ENCODE measurements at places on chromosomes 4 and X. TPM values are rescaled to one million over a fixed set of nuclear protein-coding genes. Genes with fewer than 3 reads are reported as not detected.

DNA sequence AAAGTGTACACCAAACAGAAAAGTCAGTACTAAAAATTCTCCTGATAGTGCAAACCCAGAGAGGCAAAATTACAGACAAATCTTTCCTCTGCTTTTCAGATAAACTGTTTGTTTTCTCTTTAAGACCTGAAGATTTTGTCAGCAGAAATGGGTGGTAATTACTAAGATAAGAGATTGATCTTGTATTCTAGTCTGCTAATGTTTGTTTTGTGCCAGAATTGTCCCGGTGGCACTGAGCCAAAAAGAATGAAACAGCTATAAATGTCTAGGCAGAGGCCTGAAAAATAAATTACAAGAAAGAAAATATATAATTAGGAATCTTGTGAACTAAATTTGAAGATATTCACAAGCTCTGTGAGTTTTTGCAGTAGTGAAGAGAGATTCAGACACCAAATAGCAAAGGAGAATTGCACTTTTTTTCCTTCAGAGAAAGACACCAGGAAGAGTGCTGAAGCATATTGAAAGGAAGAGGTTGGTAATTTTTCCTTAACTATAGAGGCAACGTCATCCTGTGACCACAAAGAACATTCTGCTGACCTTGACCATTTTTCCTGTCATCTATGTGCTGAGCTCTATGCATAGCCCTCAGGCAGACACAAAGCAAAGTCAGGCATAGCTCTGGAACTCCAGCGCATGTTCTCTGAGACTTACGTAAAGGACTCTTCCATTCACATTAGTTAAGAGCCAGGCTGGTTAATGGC, 314.5 kb upstream of the RASGEF1B start:
- H3K4me1 ChIP-seq = peaks cover 7% of the 10 kb centered on the region
- no peaks in the 10 kb centered on the region for H3K36me3 ChIP-seq
- H3K27me3 ChIP-seq = no peaks in the 10 kb centered on the region
- H3K4me3 ChIP-seq = no peak overlapping the region
- no peak for DNase-seq

DNA sequence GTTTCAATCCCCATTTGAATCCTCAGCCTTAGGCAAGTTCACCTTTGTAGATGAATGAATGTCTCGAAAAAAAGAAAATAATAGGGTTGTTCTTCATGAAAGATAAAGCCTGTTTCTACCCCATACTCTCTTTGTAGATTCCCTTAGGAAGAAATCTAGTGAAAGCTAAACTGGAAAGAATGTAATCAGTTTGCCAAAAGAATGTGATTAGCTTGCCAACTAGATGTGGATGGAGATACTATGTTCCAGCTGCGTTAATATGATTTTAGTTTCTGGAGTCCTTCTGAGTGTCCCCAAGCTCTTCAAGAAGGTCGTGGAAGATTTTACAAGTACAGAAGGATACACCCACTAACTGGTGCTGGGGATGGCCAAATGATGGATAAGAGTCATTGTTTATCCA, 162.3 kb upstream of the EDNRA start:
- no peaks in the 10 kb centered on the region for H3K27me3 ChIP-seq
- no peak overlapping the region for H3K4me3 ChIP-seq
- H3K4me1 ChIP-seq = no peaks in the 10 kb centered on the region
- no peak overlapping the region for H3K27ac ChIP-seq
- no peak for DNase-seq
- H3K36me3 ChIP-seq = no peaks in the 10 kb centered on the region

DNA sequence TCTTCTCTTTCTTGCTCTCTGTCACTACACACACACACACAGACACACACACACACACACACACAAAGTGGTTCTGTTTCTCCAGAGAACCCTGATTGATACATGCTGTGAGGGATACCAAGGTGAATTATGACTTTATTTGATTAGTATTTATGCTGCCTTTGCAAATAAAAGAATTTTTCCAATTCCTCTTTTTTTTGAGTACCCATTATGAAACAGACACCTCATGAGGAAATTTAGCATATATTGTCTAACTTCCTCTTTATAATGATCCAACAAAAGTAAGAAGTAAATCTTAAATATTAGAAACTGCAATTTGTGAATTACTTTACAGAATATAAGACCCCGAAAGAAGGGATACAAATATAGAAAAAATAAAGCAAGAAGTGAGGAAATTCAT, 14.3 kb upstream of the RAB28 start:
- DNase-seq = no peak
- no peaks in the 10 kb centered on the region for H3K4me1 ChIP-seq
- no peaks in the 10 kb centered on the region for H3K36me3 ChIP-seq
- H3K27me3 ChIP-seq = no peaks in the 10 kb centered on the region
- no peak overlapping the region for H3K4me3 ChIP-seq

RNF175 gene
- 1.1 TPM for total RNA-seq

GRCh38 chr4:41458689-41459088, 79.3 kb upstream of the LIMCH1 start:
- no peak for DNase-seq
- H3K4me1 ChIP-seq = peaks cover 54% of the 10 kb centered on the region

- peaks cover 23% of the 10 kb centered on the region for H3K4me1 ChIP-seq
These were observed 429 bp downstream of the NOCT start for GRCh38 chr4:139015948-139016471.

GPR82 gene
- total RNA-seq = not detected

PAGE5 gene
- not detected for total RNA-seq

DNA sequence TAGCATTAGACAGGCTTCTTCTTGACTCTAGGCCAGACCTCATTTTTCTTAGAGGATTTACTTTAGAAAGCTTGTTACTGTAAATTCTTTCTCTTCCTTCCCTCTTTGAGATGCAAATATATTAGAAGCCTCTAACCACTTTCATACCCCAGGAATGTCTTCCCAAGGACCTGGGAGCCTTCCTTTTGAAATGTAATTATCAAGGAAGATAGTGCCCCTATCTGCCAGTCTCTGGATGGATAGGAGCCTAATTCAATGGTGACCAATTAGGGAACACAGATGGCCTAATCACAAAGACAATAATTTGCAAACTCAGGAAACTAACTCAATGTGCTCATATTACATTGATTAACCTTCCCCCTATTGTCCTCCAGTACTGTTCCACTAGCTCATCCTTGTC, 145.6 kb upstream of the DCAF8L1 start:
- H3K36me3 ChIP-seq = no peaks in the 10 kb centered on the region
- no peaks in the 10 kb centered on the region for H3K27me3 ChIP-seq
- H3K27ac ChIP-seq = no peak overlapping the region
- no peak for DNase-seq
- H3K4me1 ChIP-seq = no peaks in the 10 kb centered on the region

DNA sequence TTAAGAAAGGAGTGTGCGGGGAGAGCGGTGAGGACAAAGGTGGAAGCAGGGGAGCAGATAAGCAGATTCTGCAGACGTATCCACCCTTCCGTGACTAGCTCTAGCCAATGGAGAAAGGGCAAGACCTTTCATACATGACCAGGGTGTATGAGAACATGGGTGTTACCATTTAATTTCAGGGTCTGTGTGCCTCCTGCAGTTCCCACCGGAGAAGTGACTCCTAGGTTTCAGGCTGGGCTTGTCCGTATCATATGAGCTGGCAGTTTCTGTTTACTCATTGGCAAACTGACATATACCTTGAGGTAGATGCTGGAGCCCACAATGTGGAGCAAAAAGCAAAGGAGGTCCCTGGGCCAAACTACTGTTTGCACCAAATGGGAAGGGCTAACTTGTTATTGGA, 6.8 kb downstream of the RBM47 start:
- no peaks in the 10 kb centered on the region for H3K4me1 ChIP-seq
- H3K4me3 ChIP-seq = no peak overlapping the region
- H3K36me3 ChIP-seq = no peaks in the 10 kb centered on the region
- DNase-seq = no peak
- peaks cover 2% of the 10 kb centered on the region for H3K27me3 ChIP-seq

DNA sequence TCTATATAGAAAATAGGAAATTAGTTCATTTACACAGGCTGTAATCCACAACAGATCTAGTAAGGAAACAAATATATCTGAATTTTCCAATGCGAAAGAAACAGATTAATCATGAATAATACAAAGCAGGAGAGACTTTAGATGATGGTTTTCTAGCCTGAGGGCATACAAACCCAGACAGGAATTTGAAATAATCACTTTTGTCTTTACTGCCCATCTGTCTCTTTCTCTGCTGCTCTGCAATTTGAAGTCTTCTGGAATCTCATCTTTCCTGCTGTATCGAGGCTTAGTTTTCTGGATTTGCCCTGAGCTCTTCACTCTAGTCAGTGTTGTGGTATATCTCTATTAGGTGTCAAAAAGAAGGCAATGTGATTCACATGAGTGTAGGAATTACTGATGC, 711.8 kb upstream of the FAM241A start:
- H3K27ac ChIP-seq = no peak overlapping the region
- no peaks in the 10 kb centered on the region for H3K27me3 ChIP-seq
- H3K4me3 ChIP-seq = no peak overlapping the region
- H3K36me3 ChIP-seq = no peaks in the 10 kb centered on the region
- H3K4me1 ChIP-seq = no peaks in the 10 kb centered on the region

- H3K4me3 ChIP-seq = no peak overlapping the region
- no peaks in the 10 kb centered on the region for H3K36me3 ChIP-seq
- no peak for DNase-seq
These were observed 965.3 kb downstream of the CCSER1 start for GRCh38 chr4:91092398-91092980.

AADAT gene
- total RNA-seq = 1.6 TPM

- no peak overlapping the region for H3K27ac ChIP-seq
- no peak overlapping the region for H3K4me3 ChIP-seq
- DNase-seq = no peak
- H3K27me3 ChIP-seq = no peaks in the 10 kb centered on the region
- no peaks in the 10 kb centered on the region for H3K36me3 ChIP-seq
These were observed 104.4 kb upstream of the RAB40AL start for GRCh38 chrX:102832661-102833060.

MAGEA4 gene
- not detected for total RNA-seq

- H3K4me3 ChIP-seq = no peak overlapping the region
- no peaks in the 10 kb centered on the region for H3K36me3 ChIP-seq
- H3K27me3 ChIP-seq = no peaks in the 10 kb centered on the region
- DNase-seq = no peak
- no peaks in the 10 kb centered on the region for H3K4me1 ChIP-seq
These were observed 18.5 kb upstream of the TET2 start for GRCh38 chr4:105128208-105128607.

GRCh38 chr4:86569103-86569870, 24.8 kb upstream of the PTPN13 start:
- H3K4me3 ChIP-seq = no peak overlapping the region
- no peaks in the 10 kb centered on the region for H3K4me1 ChIP-seq
- no peaks in the 10 kb centered on the region for H3K36me3 ChIP-seq
- H3K27ac ChIP-seq = no peak overlapping the region
- H3K27me3 ChIP-seq = no peaks in the 10 kb centered on the region

DNA sequence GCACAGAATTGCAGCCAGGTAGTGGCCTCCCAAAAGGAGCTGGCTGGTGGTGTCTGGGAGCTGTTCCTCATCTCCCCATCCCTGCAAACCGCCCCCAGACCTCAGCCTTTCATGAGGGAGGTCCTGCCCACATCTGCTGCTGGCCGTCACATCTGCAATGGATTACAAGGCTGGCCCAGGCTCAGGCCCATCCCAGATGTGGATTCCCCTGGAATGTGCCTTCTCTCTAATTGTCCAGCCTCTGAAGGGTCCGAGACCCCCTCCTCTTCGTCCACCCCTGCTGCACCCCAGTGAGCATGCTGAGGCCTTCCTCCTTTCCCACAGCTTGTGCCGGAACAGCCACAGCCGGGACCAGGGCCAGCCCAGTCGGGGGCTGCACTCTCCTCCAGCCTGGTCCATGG, 115.0 kb upstream of the NALF2 start:
- no peak overlapping the region for H3K27ac ChIP-seq
- no peak overlapping the region for H3K4me3 ChIP-seq
- no peak for DNase-seq
- no peaks in the 10 kb centered on the region for H3K4me1 ChIP-seq
- no peaks in the 10 kb centered on the region for H3K36me3 ChIP-seq

- no peaks in the 10 kb centered on the region for H3K4me1 ChIP-seq
- no peak for DNase-seq
- no peaks in the 10 kb centered on the region for H3K36me3 ChIP-seq
These were observed 27.8 kb upstream of the CD99L2 start for GRCh38 chrX:150926304-150926703.

DNA sequence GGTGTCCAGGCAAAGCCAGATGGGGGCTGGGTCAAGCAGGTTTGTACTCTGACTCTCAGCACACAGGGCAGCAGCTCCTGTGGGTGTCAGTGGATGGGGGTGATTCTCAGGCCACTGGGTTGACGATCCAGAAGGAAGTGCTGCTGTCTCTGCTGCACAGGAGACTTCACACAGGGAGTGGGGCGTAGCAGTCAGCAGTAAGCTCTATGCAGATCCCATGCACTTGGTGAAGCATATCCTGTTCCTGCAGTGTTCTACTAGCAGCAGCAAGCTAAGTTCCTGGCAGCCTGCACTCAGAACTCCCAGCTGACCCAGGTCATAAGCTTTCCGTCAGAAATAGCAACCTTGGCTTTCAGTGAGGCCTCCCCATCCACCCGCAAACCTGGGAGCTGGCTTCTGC, 117.6 kb upstream of the NDST3 start:
- no peaks in the 10 kb centered on the region for H3K36me3 ChIP-seq
- H3K4me3 ChIP-seq = no peak overlapping the region
- H3K27me3 ChIP-seq = no peaks in the 10 kb centered on the region
- no peaks in the 10 kb centered on the region for H3K4me1 ChIP-seq
- no peak overlapping the region for H3K27ac ChIP-seq

ITGB1BP2 gene
- 70.5 TPM for total RNA-seq

DNA sequence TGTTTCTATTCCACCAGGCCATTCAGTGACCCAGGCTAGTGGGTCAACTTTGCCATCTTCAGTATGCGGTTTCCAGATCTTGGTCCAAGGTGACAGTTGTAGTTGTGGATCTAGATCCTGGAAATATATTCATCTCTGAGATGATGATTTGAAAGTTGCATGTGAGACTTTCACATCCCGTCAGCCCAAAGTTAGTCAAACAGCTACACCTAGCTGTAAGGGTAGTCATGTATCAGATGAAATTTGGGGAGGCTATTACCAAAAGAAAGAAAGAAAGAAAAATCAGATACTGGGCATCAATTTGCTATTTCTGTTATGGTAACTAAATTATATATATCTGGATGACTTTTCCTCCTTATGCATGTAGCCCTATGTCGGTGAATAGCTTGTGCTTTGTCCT, 259.4 kb upstream of the ARX start:
- H3K36me3 ChIP-seq = no peaks in the 10 kb centered on the region
- H3K27me3 ChIP-seq = no peaks in the 10 kb centered on the region
- no peak overlapping the region for H3K27ac ChIP-seq
- DNase-seq = no peak
- H3K4me3 ChIP-seq = no peak overlapping the region

- H3K27ac ChIP-seq = no peak overlapping the region
- H3K27me3 ChIP-seq = no peaks in the 10 kb centered on the region
- no peaks in the 10 kb centered on the region for H3K4me1 ChIP-seq
- no peak for DNase-seq
- no peaks in the 10 kb centered on the region for H3K36me3 ChIP-seq
- H3K4me3 ChIP-seq = no peak overlapping the region
These were observed 10.0 kb downstream of the ZFP42 start for GRCh38 chr4:188005561-188005960.

DNA sequence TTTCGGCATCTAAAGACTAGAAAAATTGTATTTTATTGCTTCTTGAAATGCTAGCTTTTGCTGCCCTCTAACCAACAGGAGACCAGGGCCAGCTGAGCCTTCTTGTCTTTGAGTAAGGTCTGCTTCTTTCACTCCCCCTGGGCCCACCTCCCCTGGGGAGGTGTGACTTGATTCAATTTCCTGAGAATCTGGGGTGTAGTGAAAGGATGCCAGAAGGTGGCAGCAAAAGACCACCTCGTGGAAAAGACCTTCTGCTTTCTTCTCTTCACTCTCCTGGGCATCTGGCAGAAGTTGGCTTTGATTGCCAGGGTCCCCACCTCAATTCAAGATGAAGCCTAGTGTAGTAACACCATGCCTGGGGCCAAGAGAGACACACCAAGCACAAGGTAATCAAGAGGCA, 96.5 kb upstream of the MAOA start:
- H3K27me3 ChIP-seq = no peaks in the 10 kb centered on the region
- H3K36me3 ChIP-seq = no peaks in the 10 kb centered on the region
- no peak overlapping the region for H3K4me3 ChIP-seq

Measured in heart left ventricle (tissue), 16 donors.